ENCODE measurements at places on chromosomes 4 and X.

DNA sequence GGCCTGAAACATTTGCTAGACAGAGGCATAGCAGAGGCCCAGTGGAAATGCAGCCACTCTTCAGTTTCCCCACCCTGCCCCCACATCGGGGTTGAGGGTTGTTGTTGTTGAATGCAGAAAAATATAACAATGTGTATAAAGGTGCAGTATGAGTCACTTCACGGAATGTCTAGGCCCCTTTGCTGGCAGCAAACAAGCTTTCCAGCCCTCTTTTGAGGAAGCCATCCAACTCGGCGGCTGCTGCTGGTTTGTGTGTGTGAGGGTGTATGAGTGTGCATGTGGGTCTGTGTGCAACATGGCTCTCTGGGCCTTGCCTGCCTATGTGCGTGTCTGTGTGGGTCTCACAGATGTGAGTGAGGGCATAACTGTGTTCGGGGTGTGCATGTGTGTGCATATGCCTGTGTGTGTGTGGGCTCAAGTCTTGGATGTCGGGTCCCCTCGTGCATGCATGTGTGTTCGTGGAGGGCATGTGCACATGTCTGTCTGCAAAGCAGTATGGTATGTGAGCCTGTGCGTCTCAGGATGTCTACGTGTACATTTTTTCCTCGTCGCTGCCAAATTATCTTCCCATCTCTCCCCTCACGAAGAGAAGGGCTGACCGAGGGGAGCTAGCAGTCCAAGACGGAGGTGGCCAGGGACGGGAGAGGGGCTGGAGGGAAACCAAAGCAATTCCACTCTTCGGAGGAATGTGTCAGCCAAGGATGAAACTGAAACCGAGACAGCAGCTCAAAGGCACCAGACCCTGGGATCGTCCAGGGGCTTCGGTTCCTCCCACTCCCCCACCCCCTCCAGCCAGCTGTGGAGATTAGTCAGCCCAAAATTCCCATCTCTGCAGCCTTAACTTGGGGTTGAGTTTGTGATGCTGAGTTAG, 8.4 kb upstream of the ELF4 start:
- H3K27ac ChIP-seq, result no peak overlapping the region
- no peaks in the 10 kb centered on the region for H3K36me3 ChIP-seq
- DNase-seq, result no peak
- no peak overlapping the region for H3K4me3 ChIP-seq
- no peaks in the 10 kb centered on the region for H3K27me3 ChIP-seq

DNA sequence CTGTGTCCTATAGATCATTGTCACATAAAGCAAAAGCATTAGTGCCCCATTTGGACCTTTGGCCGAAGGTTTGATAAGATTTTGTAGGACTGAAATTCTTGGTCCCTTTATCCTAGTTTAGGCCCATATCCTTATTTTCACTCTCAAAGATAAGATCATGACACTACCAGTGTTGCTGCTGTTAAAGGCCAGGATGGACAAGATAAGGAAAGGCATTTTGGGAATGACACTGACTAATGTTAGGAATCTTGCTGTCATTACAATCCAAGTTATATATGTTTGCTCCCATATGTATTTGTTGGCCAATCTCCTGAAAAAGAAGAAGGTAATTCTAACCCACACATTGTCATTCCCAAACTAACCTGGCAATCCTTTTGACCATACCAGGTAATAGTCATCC, 101.3 kb upstream of the VAMP7 start:
- no peak overlapping the region for H3K27ac ChIP-seq
- H3K4me3 ChIP-seq, result no peak overlapping the region
- no peaks in the 10 kb centered on the region for H3K4me1 ChIP-seq
- H3K27me3 ChIP-seq, result no peaks in the 10 kb centered on the region

GRCh38 chr4:3827616-3828492, 61.7 kb downstream of the ADRA2C start:
- DNase-seq, result no peak
- H3K4me1 ChIP-seq, result peaks cover 13% of the 10 kb centered on the region
- H3K27ac ChIP-seq, result no peak overlapping the region
- H3K36me3 ChIP-seq, result no peaks in the 10 kb centered on the region

DNA sequence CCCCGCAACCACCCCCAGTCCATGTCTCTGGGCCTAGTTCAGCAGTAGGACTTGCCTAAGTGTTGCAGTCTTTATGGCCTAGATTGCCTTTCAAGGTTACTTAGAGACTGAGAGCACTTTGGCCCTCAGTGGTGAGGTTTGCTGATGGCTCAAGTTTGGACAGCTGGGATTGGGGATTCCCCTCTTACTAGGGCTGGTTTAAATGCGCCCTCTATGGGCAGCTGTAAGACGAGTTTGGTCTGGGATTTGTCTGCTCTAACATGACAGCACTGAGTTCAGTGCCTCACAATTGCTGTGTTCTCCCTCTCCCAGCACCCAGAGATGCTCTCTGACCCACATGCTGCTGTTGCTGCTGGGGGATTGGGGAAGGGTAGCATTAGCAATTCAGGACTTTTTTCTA, 23.1 kb downstream of the DACH2 start:
- no peaks in the 10 kb centered on the region for H3K4me1 ChIP-seq
- DNase-seq, result no peak
- H3K36me3 ChIP-seq, result no peaks in the 10 kb centered on the region
- no peak overlapping the region for H3K27ac ChIP-seq
- H3K4me3 ChIP-seq, result no peak overlapping the region
- no peaks in the 10 kb centered on the region for H3K27me3 ChIP-seq

GRCh38 chr4:141021397-141022110, 111.7 kb downstream of the RNF150 start:
- no peak overlapping the region for H3K27ac ChIP-seq
- no peak for DNase-seq
- H3K27me3 ChIP-seq, result no peaks in the 10 kb centered on the region
- no peaks in the 10 kb centered on the region for H3K4me1 ChIP-seq
- H3K4me3 ChIP-seq, result no peak overlapping the region
- H3K36me3 ChIP-seq, result no peaks in the 10 kb centered on the region
